ENCODE measurements at places on chromosomes 6 and 20.

DNA sequence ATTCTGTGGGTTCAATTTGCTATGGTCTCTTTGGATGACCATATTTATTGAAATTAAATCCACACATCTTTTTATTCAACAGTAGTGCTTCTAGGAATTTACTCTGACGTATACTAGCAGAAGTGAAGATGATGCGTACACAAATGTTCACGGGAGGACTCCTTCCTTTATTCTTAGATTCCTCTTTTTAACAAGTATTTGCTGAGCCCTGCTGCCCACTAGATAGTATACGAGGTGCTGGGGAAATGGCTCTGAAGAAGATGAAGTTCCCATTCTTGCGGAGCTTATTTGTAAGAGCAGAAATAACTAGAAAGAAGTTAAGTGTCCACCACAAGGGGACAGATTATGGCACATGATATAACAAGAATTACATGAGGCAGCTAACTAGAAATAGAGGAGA is 145.2 kb downstream of the DOK5 start:
- DNase-seq = no peak

- DNase-seq = no peak
These were observed 20.1 kb downstream of the CDKAL1 start for GRCh38 chr6:20554326-20554725.

GRCh38 chr20:48198929-48199451 is 413.7 kb upstream of the SULF2 start:
- DNase-seq = peak; percentile 41

DNA sequence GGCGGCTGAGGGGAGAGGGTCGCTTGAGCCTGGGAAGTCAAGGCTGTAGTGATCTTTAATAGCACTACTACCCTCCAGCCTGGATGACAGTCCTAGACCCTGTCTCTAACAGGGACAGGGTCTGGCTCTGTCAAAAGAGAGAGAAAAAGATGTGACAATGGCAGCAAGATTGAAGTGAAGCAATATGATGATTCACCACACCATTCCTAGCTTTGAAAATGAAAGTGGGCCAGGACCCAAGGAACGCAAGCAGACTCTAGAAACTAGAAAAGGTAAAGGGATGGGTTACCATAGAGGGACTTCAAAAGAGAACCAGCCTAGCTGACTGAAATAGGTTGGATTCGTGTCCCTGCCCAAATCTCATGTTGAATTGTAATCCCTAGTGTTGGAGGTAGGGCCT is 426.9 kb downstream of the HTR1B start:
- no peak for DNase-seq

DNA sequence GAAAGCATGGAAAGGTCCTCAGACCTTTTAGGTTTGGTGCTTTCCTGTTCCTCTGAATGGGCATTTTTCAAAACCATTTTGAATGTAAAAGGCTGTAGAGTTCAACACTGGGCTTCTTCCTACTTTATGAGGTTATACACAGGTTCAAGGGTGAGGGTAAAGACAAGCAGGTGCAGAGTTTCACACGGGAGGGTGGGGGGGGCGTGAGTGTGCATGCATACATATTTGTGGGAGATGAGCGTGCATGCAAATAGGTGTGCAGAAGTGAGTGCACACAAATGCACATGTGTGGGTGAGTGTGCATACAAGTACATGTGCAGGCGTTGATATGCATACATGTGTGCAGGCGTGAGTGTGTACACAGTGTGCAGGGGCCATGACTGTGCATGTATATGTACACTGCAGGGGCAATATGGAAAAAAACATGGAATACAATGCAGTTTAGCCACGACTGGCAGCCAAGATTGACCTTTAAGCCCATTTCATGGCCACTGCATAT is 183.1 kb downstream of the GMPR start:
- no peak for DNase-seq

DNA sequence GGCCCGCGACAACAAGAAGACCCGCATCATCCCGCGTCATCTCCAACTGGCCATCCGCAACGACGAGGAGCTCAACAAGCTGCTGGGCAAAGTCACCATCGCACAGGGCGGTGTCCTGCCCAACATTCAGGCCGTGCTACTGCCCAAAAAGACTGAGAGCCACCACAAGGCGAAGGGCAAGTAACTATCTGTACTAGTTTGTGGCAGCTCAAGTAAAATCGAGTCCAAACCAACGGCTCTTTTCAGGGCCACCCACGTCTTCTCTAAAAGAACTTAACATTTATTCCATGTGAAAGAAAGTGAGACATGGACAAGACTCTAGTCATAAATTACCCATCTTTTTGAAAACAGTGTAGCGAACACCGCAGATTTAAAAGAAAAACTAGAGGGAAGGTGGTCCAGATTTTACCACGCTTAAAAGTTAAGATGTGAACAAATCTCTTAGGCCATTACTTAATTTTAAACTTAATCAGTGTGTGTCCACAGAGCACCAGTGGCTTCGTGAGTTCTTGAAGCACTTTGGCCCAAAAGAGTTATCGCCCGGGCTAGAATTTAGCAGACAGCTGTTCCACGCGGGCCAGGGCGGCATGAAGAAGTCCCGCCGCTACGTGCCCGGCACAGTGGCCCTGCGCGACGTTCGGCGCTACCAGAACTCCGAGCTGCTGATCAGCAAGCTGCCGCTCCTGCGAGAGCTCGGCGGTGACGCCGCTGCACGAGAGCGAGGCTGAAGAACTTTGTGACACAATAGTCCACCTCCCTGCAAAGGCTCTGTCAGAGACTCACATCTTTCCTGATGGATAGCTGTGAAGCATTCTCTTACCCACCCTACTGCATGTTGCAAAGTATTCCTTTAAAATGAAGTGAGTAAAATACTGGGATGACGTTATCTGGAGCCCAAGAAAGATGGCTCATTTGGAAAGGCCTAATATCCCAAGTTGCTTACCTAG is 113.9 kb upstream of the PRSS16 start:
- peak; percentile 78 for DNase-seq

Measured in EH (cell line).